Upper lobe of left lung (tissue), 6 donors: ENCODE measurements at places on chromosomes 4 and X. TPM values are rescaled to one million over a fixed set of nuclear protein-coding genes. Genes with fewer than 3 reads are reported as not detected.

MGAT4D gene
- not detected for total RNA-seq

KLF8 gene
- 14.1 TPM for total RNA-seq

GPR50 gene
- not detected for total RNA-seq

ZFYVE28 gene
- 10.8 TPM for total RNA-seq

FAM9C gene
- not detected for total RNA-seq

DACH2 gene
- total RNA-seq: not detected

PABPC1L2B gene
- total RNA-seq: not detected

FRMPD4 gene
- not detected for total RNA-seq

PIGA gene
- 28.1 TPM for total RNA-seq

GRCh38 chrX:12999422-12999821 lies 24.5 kb downstream of the TMSB4X start:
- H3K4me1 ChIP-seq: peaks cover 22% of the 10 kb centered on the region
- DNase-seq: no peak
- H3K4me3 ChIP-seq: no peak overlapping the region

- H3K4me1 ChIP-seq: no peaks in the 10 kb centered on the region
- no peak overlapping the region for H3K4me3 ChIP-seq
- no peak overlapping the region for H3K27ac ChIP-seq
- no peak for DNase-seq
- no peaks in the 10 kb centered on the region for H3K36me3 ChIP-seq
Observed at GRCh38 chr4:118941149-118941548, 52.5 kb downstream of the SYNPO2 start.

- H3K4me1 ChIP-seq: peaks cover 7% of the 10 kb centered on the region
- DNase-seq: no peak
- H3K27me3 ChIP-seq: no peaks in the 10 kb centered on the region
Observed at GRCh38 chr4:38366456-38366855, 297.5 kb upstream of the KLF3 start.

GRCh38 chr4:179585761-179586160 lies 2143.5 kb upstream of the AGA start:
- H3K36me3 ChIP-seq: no peaks in the 10 kb centered on the region
- DNase-seq: no peak
- no peak overlapping the region for H3K4me3 ChIP-seq
- no peak overlapping the region for H3K27ac ChIP-seq
- no peaks in the 10 kb centered on the region for H3K27me3 ChIP-seq

DNA sequence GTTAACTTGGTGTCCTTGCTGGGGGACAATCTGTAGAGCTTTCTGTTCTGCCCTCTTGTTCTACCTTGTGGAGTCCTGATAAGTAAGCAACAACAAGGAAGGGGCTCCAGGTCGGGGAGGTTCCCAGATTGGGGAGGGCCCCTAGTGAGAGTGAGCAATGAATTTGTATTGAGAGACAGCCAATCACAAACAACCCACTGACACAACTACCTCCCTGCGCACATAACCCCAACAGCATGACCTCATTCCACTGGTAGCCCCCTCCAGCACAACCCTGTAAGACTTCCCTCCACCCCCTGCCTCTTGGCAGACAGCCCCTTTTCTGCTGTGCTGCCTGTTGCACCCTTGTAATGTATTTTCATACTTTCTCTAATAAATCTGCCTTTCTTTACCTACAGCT lies 19.7 kb upstream of the PNPLA4 start:
- H3K4me3 ChIP-seq: no peak overlapping the region
- no peaks in the 10 kb centered on the region for H3K36me3 ChIP-seq
- H3K27ac ChIP-seq: no peak overlapping the region
- H3K4me1 ChIP-seq: no peaks in the 10 kb centered on the region
- no peak for DNase-seq

DNA sequence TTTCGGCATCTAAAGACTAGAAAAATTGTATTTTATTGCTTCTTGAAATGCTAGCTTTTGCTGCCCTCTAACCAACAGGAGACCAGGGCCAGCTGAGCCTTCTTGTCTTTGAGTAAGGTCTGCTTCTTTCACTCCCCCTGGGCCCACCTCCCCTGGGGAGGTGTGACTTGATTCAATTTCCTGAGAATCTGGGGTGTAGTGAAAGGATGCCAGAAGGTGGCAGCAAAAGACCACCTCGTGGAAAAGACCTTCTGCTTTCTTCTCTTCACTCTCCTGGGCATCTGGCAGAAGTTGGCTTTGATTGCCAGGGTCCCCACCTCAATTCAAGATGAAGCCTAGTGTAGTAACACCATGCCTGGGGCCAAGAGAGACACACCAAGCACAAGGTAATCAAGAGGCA lies 96.5 kb upstream of the MAOA start:
- no peak overlapping the region for H3K4me3 ChIP-seq
- DNase-seq: peak; percentile 39
- no peaks in the 10 kb centered on the region for H3K27me3 ChIP-seq
- H3K4me1 ChIP-seq: no peaks in the 10 kb centered on the region

- H3K4me3 ChIP-seq: no peak overlapping the region
- H3K27me3 ChIP-seq: no peaks in the 10 kb centered on the region
- no peak overlapping the region for H3K27ac ChIP-seq
- no peak for DNase-seq
Observed at GRCh38 chr4:183522821-183523220, 18.0 kb downstream of the ING2 start.

DNA sequence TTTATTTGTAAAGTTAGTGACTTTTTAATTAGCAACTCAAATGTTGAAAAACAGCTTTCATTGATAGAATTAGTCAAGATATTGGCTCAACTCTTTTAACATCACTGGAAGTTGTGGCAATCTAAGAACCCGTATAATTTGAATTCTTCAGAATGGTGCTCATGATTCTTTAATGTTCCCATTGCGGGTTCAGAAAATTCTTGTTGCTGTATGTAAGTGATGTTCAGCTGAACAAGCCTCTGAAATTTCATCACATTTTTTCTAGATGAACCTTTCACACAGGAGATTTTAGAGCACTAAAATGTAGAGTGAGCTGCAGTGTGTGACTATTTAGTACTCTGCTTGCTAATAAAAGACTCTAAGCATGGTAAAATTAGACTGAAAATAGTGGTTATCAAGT lies 1317.7 kb downstream of the FSTL5 start:
- H3K27ac ChIP-seq: no peak overlapping the region
- no peaks in the 10 kb centered on the region for H3K4me1 ChIP-seq
- no peaks in the 10 kb centered on the region for H3K27me3 ChIP-seq
- H3K4me3 ChIP-seq: no peak overlapping the region
- DNase-seq: no peak

- H3K27ac ChIP-seq: no peak overlapping the region
- no peaks in the 10 kb centered on the region for H3K27me3 ChIP-seq
- no peak overlapping the region for H3K4me3 ChIP-seq
- no peak for DNase-seq
Observed at GRCh38 chrX:40207626-40208025, 109.9 kb upstream of the BCOR start.

DNA sequence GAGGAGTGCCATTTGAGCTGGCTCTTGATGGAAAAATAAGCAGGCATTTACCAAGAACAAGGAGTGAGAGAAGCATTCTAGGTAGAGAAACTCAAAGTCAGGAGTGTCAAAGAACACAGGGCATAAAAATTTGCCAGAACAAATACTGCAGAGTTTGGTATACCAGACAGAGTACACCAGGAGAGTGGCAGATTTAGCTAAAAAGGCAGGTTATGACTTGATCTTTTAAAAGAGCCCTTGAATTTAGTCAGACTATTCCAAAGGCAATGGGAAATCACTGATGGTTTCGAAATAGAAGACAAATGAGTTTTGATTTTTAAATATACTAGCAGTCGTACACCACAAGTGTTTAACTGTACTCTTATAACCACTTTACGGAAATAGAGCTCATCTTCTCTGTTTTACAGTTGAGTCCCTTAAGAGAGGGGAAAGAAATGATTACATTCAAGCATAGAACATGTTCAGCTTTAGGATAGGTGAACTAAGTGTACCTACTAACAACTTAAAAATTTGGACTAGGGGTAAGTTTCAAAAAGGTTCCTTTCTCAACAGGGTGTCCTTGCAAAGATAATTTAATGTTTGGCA lies 10.2 kb downstream of the UBE2D3 start:
- no peak for DNase-seq
- H3K36me3 ChIP-seq: no peaks in the 10 kb centered on the region
- H3K27me3 ChIP-seq: no peaks in the 10 kb centered on the region
- no peak overlapping the region for H3K4me3 ChIP-seq
- peaks cover 82% of the 10 kb centered on the region for H3K4me1 ChIP-seq

GRCh38 chr4:153725136-153725830 lies 34.5 kb downstream of the RNF175 start:
- no peak for DNase-seq
- H3K36me3 ChIP-seq: no peaks in the 10 kb centered on the region
- no peaks in the 10 kb centered on the region for H3K4me1 ChIP-seq
- H3K27me3 ChIP-seq: no peaks in the 10 kb centered on the region
- no peak overlapping the region for H3K4me3 ChIP-seq

- no peak overlapping the region for H3K4me3 ChIP-seq
- H3K27ac ChIP-seq: no peak overlapping the region
- no peaks in the 10 kb centered on the region for H3K27me3 ChIP-seq
- H3K36me3 ChIP-seq: no peaks in the 10 kb centered on the region
- no peaks in the 10 kb centered on the region for H3K4me1 ChIP-seq
Observed at GRCh38 chr4:72557021-72557420, 12.0 kb downstream of the ADAMTS3 start.

DNA sequence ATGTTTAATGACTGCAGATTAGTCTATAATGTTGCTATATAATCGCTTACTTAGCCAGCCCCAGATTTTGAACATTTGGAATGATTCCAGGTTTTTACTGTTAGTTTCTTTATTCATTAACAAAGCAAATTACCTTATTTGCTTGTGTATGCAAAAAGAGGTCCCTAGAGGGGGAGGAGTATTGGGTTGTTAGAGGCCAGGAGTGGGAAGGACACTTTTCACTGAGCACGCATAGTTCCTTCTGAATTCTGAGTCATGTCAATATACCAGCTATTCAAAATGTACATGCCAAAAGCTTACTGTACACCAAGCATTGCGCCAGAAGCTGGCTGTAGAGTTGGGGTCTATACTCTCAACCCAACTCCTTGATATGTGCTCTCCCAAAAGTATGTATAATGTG lies 5.1 kb upstream of the DGAT2L6 start:
- no peak overlapping the region for H3K4me3 ChIP-seq
- H3K36me3 ChIP-seq: no peaks in the 10 kb centered on the region
- no peak overlapping the region for H3K27ac ChIP-seq
- no peaks in the 10 kb centered on the region for H3K4me1 ChIP-seq
- no peak for DNase-seq
- no peaks in the 10 kb centered on the region for H3K27me3 ChIP-seq

GRCh38 chrX:142036116-142036515 lies 132.4 kb downstream of the MAGEC1 start:
- H3K27me3 ChIP-seq: no peaks in the 10 kb centered on the region
- H3K4me1 ChIP-seq: no peaks in the 10 kb centered on the region
- no peak overlapping the region for H3K4me3 ChIP-seq
- H3K27ac ChIP-seq: no peak overlapping the region
- no peak for DNase-seq

- peaks cover 21% of the 10 kb centered on the region for H3K4me1 ChIP-seq
- DNase-seq: no peak
- H3K27ac ChIP-seq: no peak overlapping the region
- H3K4me3 ChIP-seq: no peak overlapping the region
Observed at GRCh38 chr4:48366611-48367010, 25.3 kb downstream of the SLAIN2 start.

DNA sequence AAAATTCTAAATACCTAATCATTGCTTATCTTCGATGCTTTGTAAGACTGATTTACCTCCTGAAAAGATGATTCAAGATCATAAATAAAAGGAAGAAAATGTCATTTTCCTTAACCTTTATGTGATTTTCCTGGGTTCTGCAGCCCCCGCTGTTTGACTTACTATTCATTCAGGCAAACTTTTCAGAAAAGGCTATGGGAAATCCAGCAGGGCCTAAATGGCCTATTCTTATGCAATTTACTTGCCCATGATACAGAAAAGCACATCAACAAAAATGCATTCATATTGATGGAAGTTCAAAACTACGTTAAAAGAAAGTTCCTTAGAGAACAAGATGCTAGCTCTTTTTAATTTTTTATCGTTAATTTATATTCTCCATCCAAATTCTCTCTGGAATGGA lies 51.2 kb downstream of the TMEM144 start:
- H3K27me3 ChIP-seq: no peaks in the 10 kb centered on the region
- H3K36me3 ChIP-seq: no peaks in the 10 kb centered on the region
- no peak overlapping the region for H3K27ac ChIP-seq
- H3K4me3 ChIP-seq: no peak overlapping the region
- no peak for DNase-seq

DNA sequence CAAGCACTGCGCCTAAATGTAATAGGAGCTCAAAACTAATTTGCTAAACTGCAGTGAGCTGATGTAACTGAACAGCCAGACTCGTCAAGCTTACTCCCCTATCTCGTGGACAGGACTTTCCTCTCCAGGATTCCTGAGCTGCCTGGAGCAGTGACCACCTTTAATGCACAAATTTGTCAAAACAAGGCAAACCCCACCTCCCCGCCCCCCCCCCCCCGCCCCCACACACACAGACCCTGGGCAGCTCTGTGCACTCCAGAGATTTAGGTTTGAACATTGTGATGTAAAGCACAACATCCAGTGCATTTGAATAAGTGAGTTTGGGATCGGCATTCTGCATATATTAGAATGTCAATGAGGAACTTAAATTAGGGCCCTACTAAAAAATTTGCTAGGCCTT lies 77.7 kb upstream of the DHX15 start:
- DNase-seq: no peak
- H3K27ac ChIP-seq: no peak overlapping the region
- H3K36me3 ChIP-seq: no peaks in the 10 kb centered on the region
- no peak overlapping the region for H3K4me3 ChIP-seq

DNA sequence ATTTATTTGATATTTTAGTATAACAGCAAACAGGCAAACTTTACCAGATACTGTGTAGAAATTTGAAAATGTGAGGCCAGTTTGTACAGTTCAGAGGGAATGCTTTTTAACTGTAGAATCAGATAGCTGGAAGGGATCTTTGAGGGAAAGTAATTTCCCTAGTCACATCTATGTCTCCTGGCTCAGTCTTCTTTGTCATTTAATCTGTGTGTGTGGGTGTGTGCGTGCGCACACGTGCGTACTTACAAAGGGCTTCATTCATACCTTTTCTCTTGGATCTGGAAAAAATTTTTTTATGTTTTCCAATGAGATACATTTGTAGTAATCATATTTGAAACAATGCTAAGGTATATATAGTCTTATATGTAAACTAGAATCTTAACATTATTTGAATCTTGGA lies 44.6 kb downstream of the IL13RA1 start:
- H3K4me3 ChIP-seq: no peak overlapping the region
- no peak overlapping the region for H3K27ac ChIP-seq
- no peaks in the 10 kb centered on the region for H3K27me3 ChIP-seq
- no peak for DNase-seq
- H3K36me3 ChIP-seq: peaks cover 6% of the 10 kb centered on the region

- H3K4me1 ChIP-seq: no peaks in the 10 kb centered on the region
- H3K27ac ChIP-seq: no peak overlapping the region
- H3K4me3 ChIP-seq: no peak overlapping the region
- no peaks in the 10 kb centered on the region for H3K36me3 ChIP-seq
Observed at GRCh38 chr4:110250023-110250387, 51.6 kb upstream of the ELOVL6 start.
